ENCODE measurements at places on chromosomes 6 and 20. TPM values are rescaled to one million over a fixed set of nuclear protein-coding genes. Genes with fewer than 3 reads are reported as not detected.

MEI4 gene
- not detected for total RNA-seq

PCK1 gene
- total RNA-seq: 0.56 TPM

KCNK17 gene
- 11.6 TPM for total RNA-seq

TMEM63B gene
- total RNA-seq: 43.4 TPM

NPBWR2 gene
- total RNA-seq: not detected

NOTCH4 gene
- 26.0 TPM for total RNA-seq

CTAGE9 gene
- not detected for total RNA-seq

REM1 gene
- 4.3 TPM for total RNA-seq

All from thoracic aorta (tissue), 2 donors.